Occipital lobe (tissue), 3 donors: ENCODE measurements at places on chromosomes 7 and 10.
A peak's percentile ranks its signal among the peaks of the same experiment; 100 is the strongest.

DNA sequence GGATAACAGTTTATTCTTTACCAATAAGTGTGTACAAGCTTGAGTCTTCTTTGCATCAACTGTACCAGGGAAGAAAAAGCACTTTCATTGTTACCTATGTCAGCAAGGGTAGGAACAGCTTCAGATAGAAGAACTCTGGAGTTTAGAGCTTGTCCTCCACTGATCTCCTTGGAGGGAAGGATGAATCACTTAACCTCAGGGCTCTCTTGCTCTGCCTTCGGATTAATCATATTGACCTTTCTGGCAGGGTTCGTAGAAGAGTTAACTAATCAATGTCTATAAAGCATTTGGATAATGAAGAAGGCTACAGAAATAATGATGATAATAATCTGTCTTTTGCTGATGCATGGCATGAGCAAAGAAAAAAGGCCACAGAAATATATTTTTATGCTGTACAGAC lies 339.5 kb upstream of the TPK1 start:
- DNase-seq: no peak

- DNase-seq: no peak
Observed at GRCh38 chr7:37290731-37291130, 157.9 kb downstream of the ELMO1 start.

DNA sequence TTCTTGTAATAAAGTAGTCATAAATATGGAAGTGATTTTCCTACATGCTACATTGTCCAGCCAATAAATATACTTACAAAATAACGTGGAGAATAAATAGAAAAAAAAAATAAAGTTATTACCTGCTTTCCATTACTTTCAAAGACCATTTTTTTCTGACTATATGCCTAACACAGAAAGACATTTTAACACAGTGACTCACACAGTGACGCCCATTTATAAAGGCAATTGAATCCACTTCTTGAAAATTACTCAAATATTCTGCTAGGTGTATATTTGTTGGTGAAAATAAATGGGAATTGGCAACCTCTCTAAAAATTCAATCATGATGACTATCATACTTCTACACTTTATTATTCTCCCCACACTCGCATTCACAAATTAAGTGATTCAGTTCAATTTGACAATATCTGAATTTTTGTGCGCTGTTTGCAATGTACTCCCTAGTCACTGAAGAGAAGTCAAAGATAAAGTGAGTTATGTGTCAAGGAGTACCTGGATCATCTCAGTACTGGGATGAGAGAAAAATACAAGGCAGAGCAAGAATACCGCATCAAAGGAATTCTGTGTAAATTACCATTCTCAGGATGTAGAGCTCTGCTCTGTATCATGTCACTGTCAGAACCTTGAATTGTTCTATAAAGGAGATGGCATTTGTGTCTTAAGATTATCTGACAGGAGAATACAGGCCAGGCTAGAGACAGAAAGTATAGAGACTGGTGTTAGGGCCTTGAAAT lies 642.7 kb downstream of the IPMK start:
- no peak for DNase-seq

DNA sequence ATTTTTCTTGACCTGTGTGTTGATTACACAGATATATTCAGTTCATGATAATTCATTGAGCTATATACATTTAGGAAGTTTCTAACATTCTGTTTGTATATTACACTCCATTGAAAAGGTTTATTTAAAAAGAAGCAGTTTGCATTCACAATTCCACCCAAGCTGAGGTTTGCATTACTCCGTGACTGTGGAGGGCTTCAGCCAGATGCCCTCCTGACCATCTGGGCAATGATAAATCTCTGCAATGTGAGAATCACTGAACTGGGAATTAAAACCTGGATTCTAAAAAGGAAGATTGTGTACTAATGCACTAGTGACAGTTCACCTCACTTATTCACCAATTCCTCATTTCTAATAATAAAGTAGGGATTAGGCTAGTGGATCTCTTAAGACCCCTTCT lies 36.4 kb upstream of the CYP2C9 start:
- no peak for DNase-seq

- DNase-seq: no peak
Observed at GRCh38 chr10:73408978-73409521, 4.8 kb downstream of the ANXA7 start.

GRCh38 chr7:50068026-50068425 lies 25.0 kb downstream of the ZPBP start:
- DNase-seq: no peak

GRCh38 chr10:16367621-16368292 lies 69.1 kb upstream of the PTER start:
- DNase-seq: no peak

- DNase-seq: no peak
Observed at GRCh38 chr7:4663239-4664018, 18.7 kb upstream of the FOXK1 start.

DNA sequence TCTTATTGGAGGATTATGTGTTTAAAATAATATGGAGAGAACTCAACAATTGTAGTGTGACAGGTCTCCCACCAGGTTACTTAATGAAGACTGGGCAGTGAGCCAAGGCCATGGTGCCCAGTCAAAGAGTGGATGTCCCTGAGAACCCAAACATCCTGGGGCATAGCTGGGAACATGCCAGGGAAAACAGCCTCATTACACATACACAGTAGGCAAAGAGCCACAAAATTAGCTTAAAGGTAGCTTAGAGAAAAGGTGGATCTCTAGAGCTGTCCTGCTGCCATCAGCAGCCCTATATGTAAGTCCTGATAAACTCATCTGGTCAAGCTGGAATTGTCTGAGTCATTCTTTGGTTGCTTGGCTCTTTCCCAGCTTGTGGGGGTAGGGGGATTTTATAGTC lies 287.8 kb downstream of the PHF14 start:
- no peak for DNase-seq

DNA sequence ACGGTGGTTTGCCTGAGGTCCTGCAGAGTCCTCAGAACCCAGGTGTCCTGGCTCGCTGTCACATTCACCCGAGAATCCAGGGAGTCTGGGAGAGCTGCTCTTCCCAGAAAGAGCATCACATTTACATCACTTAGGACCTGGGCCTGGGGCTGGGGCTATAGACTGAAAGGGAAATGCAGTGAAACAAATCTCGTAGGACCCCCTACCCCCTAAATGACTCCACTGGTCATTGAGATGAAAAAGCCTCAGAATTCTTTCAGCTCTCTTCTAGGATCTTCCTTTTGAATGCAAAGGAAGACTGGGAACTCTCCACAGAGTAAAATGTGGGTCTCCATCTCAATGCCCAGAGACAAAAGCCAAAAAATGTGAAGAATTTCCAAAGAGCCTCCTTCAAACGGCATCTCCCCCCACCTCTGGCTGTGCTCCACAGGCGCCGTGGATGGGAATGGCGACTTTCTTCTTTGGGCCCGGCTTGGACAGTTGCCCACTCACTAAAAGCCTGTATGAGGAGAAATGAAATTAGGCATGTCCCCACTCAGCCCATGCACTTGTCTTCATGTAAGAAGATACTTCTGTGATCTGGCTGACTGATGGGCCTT lies 49.0 kb upstream of the PODXL start:
- DNase-seq: no peak

- no peak for DNase-seq
Observed at GRCh38 chr7:156673454-156673853, 32.9 kb downstream of the RNF32 start.

DNA sequence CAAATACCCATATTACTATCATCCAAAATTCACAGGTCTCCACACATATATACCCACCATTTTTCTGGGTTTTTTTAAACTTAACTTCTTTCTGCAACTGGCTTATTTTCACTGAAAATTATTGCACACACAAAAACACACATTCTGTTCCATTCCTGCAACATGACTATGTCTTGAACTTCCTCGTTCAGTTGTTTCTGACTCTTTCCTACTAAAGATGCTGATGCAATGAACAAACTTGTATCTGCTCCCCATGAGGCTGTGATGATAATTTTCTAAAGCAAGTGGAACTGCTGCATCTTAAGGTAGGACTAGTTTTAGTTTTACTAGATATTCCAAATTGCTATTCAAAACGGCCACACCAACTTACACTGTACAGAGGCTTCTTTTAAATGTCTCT lies 77.7 kb downstream of the OSBPL3 start:
- no peak for DNase-seq

GRCh38 chr7:5469375-5470166 lies 45.9 kb upstream of the TNRC18 start:
- DNase-seq: peak; percentile 30

- no peak for DNase-seq
Observed at GRCh38 chr10:89479771-89480446, 55.5 kb downstream of the SLC16A12 start.

DNA sequence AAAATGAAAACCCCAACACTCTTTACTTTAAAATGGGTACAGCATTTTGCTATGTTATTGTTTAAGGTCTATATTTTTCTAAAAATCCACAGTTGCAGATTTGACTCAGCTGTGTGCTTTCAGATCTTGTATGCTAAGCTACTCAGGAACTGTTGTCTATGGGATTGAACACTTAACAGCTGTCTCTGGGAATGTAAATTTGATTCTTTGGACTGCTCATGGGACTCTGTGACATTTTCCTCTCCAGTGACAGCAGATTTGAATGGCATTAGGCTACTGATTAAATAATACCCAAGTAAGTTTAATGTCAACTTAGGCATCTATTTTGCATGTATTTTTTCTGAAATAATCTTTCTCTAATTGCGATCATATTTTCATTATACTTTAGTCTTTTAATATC lies 1.7 kb upstream of the CD36 start:
- DNase-seq: no peak

DNA sequence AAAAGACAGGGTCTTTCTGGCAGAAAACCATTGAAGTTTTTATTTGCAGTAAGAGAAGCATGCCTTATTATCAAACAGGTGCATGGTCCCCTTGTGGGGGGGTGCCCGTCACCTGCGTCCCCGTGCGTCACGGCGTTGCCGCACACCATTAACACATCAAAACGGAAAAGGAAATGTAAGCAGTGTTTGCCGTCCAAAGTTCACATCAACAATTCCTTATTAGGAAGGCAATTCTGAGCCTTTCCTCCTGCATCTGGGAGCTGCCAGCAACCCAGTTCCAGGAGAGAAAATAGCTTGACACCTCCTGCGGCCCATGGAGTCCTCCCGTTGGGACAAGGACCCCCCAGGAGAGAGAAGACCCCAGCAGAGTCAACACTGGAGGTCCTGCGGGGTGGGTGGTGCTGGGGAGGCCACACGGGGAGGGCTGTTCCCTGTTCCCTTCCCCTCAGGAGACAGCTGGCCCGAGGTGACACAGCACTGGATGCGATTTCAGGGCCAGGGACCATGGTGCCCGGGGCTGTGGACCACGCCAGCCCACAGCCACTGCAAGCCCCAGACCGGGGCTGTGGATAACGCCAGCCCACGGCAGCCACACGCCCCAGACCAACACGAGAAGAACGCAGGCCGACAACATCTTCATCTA lies 39.5 kb downstream of the DIP2C start:
- DNase-seq: no peak

GRCh38 chr10:3364768-3365480 lies 192.3 kb upstream of the PITRM1 start:
- DNase-seq: no peak

DNA sequence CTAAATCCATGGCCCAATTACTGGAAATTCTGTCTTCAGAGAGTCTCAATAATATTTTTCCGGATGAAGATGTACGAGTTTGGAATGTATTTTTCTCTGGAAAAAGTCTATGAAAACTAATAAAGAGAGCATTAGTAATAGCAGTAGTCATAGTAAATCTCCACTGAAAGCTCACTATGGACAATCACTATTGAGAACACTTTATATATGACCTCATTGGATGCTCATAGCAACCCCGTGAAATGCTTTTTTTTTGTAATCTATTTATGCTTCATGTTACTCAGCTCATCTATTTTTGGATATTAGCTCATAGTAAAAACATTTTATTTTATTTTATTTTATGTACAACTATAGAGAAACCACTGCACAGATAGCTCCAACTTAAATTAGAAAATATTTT lies 94.3 kb upstream of the MYO3A start:
- DNase-seq: no peak

DNA sequence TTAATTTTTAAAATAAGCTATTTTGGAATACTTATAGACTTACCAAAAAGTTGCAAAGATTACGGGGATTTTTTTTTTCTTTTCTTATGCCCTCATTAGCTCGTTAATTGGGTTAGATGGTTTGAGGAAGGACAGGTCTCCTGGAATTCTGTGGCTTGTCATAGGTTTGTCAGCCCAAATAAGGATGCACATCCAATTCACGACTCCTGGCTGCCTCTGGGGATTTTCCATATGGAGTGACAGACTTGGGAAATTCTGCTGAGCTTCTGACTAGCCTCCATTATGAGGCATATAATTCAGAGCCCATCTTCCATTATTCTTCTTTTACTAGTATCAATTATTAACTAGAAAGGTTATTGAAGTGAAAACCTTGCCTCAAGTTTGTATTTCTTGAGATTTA lies 102.1 kb downstream of the AUTS2 start:
- DNase-seq: no peak

- DNase-seq: no peak
Observed at GRCh38 chr10:29728541-29729049, 93.8 kb upstream of the SVIL start.

DNA sequence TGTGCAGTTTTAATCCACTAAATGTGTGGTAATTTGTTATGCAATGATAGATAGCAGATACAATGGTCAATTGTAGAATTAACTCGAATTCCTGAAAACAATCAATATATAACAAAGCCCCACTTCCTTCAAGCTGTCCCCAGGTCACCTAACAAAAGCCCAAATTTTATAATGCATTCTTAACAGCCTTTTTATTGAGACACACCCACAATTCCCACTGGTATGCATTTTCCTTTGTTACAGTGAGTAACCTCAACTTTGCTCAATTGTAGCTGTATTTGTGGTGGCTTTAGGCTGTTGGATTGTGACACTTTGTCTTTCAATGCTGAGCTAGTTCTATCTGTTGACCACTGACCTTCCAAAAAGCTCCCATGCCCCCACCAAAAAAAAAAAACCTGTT lies 279.8 kb upstream of the CACNA2D1 start:
- DNase-seq: no peak

- no peak for DNase-seq
Observed at GRCh38 chr10:63157845-63158624, 24.9 kb downstream of the NRBF2 start.

- no peak for DNase-seq
Observed at GRCh38 chr10:127243490-127244272, 47.3 kb upstream of the INSYN2A start.

DNA sequence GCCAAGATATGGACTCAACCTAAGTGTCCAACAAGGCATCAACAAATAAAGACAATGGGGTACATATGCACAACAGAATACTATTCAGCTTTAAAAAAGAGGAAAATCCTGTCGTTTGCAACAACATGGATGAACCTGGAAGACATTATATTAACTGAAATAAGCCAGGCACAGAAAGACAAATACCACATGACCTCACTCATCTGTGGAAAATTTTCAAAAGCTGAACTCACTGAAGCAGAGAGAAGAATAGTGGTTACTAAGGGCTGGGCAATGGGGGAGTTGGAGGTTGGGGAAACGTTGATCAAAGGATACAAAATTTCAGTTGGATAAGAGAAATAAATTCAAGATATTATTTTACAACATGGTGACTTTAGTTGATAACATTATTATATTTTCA lies 221.4 kb upstream of the PITRM1 start:
- DNase-seq: no peak

GRCh38 chr7:71459132-71459531 lies 327.2 kb downstream of the GALNT17 start:
- DNase-seq: no peak
